ENCODE measurements at places on chromosomes 6 and 20.
A peak's percentile ranks its signal among the peaks of the same experiment; 100 is the strongest.

DNA sequence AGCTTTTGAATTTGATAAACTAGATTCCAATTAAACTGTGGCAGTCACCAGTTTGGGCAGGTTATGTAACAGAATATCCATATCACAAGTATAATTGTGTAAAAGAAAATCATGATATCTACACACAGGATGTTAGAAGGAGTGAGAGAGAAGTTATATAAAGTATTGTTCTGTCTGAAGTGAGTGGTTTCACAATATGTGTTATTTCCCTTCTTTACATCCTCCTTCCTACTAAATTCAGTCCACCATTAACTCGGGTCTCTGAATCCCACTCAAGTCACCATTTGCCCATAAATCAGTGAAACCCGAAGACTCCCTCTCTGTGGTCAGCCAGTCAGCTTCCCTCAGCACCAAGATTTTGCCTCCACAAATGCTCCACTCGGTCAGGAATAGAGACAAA, 796 bp downstream of the HLA-DQB1 start:
- peak overlapping the region; percentile 47 for H3K4me3 ChIP-seq
- no peak for DNase-seq
- H3K27ac ChIP-seq = no peak overlapping the region
- no peaks in the 10 kb centered on the region for H3K36me3 ChIP-seq

- DNase-seq = no peak
- H3K4me1 ChIP-seq = no peaks in the 10 kb centered on the region
- no peaks in the 10 kb centered on the region for H3K27me3 ChIP-seq
- H3K36me3 ChIP-seq = no peaks in the 10 kb centered on the region
- H3K27ac ChIP-seq = no peak overlapping the region
- H3K4me3 ChIP-seq = no peak overlapping the region
Observed at GRCh38 chr6:129113637-129114036, 230.7 kb downstream of the LAMA2 start.

DNA sequence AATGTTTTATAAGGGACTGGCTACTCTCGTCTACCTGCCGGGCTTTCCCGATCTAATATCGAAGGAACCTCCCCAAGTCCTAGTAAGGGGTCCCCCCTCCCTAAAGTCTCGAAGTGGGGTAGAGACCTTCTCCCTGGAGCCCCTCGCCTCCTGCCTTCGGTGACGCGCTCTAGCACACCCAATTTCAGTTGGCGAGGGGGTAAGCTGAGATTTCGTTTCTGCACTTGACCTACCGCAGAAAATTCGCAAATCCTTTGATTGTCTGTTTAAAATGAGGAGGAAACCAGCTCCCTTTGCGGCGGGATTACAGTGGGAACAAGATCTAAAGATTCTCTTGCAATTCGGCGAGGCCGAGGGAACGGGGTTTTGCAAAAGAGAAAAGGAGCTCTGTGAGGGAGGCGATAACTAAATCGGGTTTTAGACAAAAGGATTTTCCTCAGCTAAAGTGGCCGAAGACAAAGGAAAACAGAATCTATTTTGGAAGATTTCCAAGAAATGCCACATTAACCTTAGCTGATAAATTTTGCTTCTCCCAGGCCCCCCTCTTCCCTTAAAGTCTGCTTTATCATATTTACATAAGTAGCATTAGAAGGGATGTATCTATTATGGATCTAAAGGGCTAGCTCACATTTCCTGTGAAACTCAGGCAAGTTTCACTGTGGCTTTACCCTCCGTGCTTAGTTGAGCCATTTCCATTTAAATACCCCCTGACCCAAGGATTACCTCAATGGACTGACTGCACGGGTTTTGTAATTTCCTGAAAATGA, 8.4 kb downstream of the SIM1 start:
- no peaks in the 10 kb centered on the region for H3K36me3 ChIP-seq
- no peak for DNase-seq
- peaks cover 96% of the 10 kb centered on the region for H3K27me3 ChIP-seq
- peaks cover 10% of the 10 kb centered on the region for H3K4me1 ChIP-seq
- H3K4me3 ChIP-seq = no peak overlapping the region

DNA sequence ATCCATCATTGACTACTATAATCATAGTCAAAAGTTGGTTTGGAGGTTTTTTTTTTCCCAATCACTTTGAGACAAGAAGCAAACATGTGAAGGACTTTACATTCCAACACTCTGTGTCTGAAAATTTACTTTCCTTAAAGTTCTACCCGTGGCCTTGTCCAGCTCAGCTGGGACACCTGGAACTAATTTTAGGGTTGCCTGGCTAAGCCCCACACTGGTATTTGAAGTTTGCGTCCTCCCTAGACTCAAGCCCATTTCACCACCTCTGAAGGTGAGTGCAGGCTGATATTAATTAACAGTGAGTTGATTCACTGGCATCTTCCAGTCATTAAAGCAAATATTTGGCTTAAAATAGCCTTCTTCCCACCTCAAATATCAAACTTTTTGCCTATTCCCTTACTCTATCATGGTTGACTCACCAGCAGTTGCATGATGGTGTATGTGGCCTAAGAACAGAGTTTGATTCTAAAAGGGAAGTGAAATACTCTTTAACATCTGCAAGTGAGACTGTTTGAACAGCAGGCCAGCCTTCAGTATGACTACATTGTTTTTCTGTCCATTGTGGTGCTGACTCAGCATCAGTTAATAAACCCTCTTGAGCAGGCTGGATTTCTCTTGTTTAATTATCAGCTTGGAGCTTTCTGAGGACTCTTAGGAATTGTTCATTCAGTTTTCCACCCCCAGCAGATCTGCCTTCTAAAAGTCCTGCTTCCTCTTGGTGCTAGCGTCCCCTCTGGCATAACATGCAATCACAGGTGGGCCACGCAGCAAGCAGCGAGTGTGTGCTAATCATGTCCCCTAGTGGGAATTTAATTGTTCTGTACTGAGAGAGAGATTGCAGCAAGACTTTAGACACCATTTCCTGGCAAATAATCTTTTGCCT, 1.8 kb upstream of the PRDM1 start:
- H3K36me3 ChIP-seq = no peaks in the 10 kb centered on the region
- H3K4me1 ChIP-seq = peaks cover 55% of the 10 kb centered on the region
- no peak overlapping the region for H3K4me3 ChIP-seq
- no peak for DNase-seq
- H3K27ac ChIP-seq = no peak overlapping the region

DNA sequence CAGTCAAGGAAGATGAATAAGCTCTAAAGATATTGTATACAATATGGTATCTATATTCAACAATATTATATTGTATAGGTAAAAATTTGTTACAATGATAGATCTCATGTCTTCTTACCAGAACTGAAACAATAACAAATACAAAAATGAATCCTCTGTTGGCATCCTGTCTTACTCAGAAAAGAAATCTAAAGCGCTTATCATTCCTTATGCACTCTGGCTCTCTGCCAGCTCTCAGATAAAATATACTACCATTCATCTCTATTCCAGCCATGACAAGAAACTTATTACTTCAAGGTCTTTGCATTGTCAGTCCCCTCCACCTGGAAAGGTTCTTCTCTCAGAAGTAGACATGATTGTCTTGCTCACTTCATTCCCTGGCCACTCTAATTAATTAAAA, 138.6 kb downstream of the THEMIS start:
- H3K4me1 ChIP-seq = peaks cover 3% of the 10 kb centered on the region
- H3K36me3 ChIP-seq = peaks cover 3% of the 10 kb centered on the region
- H3K27ac ChIP-seq = no peak overlapping the region
- no peak for DNase-seq
- no peak overlapping the region for H3K4me3 ChIP-seq
- H3K27me3 ChIP-seq = no peaks in the 10 kb centered on the region

- no peak overlapping the region for H3K27ac ChIP-seq
- H3K36me3 ChIP-seq = no peaks in the 10 kb centered on the region
- no peaks in the 10 kb centered on the region for H3K4me1 ChIP-seq
- no peak for DNase-seq
- H3K4me3 ChIP-seq = no peak overlapping the region
- H3K27me3 ChIP-seq = no peaks in the 10 kb centered on the region
Observed at GRCh38 chr20:61278296-61278695, 26.2 kb downstream of the CDH4 start.

- peaks cover 15% of the 10 kb centered on the region for H3K4me1 ChIP-seq
- no peak for DNase-seq
- H3K27me3 ChIP-seq = no peaks in the 10 kb centered on the region
- H3K27ac ChIP-seq = no peak overlapping the region
- no peak overlapping the region for H3K4me3 ChIP-seq
Observed at GRCh38 chr6:106124015-106124414, 37.9 kb downstream of the PRDM1 start.

DNA sequence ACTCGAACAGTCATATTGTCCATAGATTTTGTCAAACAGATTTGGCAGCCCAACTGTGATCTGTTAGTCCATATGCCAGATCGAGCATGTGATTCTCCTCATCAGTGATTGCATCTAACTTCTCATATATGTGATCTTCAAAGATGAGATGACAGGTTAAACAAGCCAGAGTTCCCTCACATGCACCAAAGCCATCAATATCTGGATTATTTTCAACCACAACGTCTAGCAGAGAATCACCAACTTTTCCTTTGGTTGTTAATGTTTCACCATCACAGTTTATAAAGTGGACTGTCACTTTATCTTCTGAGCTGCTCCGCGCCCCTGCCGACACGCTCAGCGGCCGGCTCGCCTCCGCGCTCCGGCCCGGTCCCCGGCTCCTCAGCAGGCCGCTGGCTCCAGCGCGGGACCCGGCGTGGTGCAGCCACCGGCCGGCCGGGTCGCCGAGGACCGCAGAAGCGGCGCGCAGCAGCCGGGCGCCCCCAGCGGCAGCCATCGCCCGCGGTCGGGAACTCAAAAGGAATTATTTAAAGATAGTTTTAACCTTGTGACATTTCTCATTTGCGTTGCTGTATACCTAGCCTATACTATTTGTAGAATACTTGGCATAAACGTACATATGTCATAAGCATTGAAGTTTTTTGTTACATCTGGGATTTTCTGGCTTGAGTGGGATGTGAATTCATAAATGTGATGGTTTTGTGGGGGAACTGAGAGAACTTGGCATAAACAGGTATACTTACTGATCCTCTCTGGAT, 40.1 kb upstream of the DYNLRB1 start:
- H3K27me3 ChIP-seq = no peaks in the 10 kb centered on the region
- peaks cover 45% of the 10 kb centered on the region for H3K36me3 ChIP-seq
- no peaks in the 10 kb centered on the region for H3K4me1 ChIP-seq
- peak; percentile 42 for DNase-seq

DNA sequence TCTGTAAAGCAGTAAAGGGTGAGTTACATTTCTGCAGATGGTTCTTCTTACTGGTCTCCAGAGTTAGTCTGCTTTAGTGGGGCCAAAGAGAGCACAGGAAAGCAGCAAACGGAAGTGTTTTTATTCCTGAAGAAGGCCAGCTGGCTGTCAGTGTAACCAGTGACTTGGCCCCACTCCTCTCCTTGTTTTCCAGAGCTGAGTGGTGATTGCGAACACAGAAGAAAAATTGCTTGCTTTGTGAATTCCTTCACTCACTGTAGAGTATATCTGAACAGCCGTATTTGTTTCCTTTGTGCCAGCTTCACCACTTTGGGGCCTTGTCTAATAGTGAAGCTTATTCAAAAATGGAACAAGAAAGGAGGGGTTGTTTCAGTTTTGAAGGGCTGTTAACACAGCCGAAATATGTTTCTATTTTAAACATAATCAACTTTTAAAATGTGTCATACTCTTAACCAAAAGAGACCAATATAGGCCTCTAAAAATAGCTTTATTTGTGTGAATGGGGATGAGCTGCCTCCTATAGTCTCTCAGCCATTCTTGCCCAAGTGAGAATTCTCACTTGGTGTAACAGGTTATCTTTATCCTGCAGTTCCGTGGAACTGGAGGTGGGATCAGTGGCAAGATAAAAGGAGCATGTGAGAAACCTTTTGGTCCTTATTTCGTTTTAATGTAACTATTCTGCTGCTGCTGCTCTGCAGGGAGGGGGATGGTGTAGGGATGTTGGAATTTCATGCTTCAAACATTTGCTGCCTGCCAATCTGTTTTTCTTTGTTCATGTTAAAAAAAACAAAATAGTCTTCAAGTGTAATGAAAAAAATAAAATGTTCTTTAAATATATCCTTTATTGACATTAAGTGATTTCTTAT, 37.8 kb downstream of the ZC2HC1B start:
- no peaks in the 10 kb centered on the region for H3K27me3 ChIP-seq
- H3K27ac ChIP-seq = no peak overlapping the region
- H3K36me3 ChIP-seq = no peaks in the 10 kb centered on the region
- no peak overlapping the region for H3K4me3 ChIP-seq

GRCh38 chr6:6556738-6557503, 31.6 kb upstream of the LY86 start:
- H3K4me1 ChIP-seq = no peaks in the 10 kb centered on the region
- DNase-seq = peak; percentile 42
- H3K4me3 ChIP-seq = no peak overlapping the region
- H3K36me3 ChIP-seq = no peaks in the 10 kb centered on the region
- no peak overlapping the region for H3K27ac ChIP-seq

DNA sequence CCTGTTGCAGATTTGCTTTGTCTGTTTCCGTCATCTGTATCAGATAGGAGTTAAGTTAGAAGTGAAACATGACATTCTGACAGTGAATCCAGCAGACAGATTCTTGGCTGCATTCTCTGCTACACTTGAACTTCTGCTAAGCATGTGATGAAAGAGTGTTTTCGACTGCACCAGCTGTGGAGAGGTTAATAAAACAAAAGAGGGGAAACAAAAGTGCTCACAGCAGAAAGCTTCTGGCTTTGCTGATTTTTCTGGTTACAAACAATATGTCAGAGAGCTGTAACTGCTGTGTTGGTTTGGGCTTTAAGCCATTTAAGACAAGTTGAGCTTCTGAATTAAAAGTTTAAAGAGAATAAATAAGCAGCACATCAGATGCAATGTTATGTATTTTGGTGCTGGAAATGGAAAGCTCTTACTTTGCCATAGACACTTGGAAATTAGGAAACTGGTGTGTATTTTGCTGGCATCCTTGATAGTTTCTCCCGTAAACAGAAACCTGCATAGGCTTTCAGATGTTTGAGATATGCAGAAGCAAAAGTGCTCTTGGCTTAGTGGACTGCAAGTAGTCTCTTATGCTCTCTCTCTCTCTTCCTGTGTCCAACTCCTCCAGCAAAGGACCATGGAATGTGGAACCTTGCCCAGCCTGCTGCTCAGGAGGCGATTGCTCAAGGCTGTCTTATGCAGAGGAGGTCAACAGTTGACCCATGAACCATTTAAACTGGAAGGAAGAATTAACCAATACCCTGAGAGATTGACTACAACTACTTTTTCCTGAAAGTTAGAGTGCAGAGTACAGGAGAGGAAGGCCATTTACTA, 104.9 kb downstream of the RPS12 start:
- no peak overlapping the region for H3K4me3 ChIP-seq
- H3K27ac ChIP-seq = no peak overlapping the region
- H3K27me3 ChIP-seq = no peaks in the 10 kb centered on the region
- no peak for DNase-seq
- H3K36me3 ChIP-seq = no peaks in the 10 kb centered on the region
